ENCODE measurements at places on chromosomes 1 and 21.

- no peak for DNase-seq
Measured at GRCh38 chr1:168320800-168321450, 40.2 kb downstream of the TBX19 start.

- DNase-seq, result no peak
Measured at GRCh38 chr1:221308534-221309511, 429.6 kb downstream of the HLX start.

- DNase-seq, result no peak
Measured at GRCh38 chr1:159992161-159992560, 38.1 kb upstream of the SLAMF9 start.

GRCh38 chr1:111735858-111736544, 3.2 kb downstream of the INKA2 start:
- DNase-seq, result no peak

DNA sequence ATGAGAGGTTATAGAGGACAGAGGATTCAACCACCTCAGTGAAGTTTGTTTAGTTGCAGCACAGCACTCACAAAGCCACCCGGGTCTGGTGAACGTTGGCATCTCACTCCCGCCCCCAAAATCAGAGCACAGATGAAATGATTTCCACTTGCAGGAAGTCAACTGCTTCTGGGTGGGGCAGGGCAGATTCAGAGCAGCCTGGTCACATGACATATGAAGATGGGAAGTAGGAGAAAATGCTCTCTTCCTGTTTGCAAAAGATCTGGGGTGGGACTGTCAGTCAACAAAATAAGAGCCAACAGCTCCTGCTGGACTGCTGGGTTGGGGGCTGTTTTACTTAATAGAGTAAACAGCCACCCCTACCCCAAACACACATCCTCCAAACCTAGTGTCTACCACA, 43.2 kb downstream of the LRRC71 start:
- DNase-seq, result peak; percentile 74

DNA sequence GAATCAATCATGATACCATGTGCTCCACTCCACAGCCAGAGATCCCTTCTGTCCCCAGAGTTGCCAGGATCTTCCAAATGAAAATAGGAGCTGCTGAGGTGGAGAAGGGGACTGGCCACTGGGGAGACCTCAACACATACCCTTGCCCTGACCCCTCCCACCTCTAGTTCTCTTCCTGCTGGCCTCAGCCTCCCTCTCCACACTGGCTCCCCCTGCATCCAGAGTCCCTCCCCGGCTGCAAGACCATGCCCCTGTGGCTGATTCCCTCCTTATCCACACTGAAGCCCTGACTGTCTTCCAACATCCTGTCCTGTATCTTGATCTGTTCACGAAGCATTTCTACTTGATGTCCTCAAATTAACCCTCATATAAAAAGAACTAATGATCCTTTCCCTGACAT, 21.1 kb upstream of the CDK18 start:
- DNase-seq, result no peak

DNA sequence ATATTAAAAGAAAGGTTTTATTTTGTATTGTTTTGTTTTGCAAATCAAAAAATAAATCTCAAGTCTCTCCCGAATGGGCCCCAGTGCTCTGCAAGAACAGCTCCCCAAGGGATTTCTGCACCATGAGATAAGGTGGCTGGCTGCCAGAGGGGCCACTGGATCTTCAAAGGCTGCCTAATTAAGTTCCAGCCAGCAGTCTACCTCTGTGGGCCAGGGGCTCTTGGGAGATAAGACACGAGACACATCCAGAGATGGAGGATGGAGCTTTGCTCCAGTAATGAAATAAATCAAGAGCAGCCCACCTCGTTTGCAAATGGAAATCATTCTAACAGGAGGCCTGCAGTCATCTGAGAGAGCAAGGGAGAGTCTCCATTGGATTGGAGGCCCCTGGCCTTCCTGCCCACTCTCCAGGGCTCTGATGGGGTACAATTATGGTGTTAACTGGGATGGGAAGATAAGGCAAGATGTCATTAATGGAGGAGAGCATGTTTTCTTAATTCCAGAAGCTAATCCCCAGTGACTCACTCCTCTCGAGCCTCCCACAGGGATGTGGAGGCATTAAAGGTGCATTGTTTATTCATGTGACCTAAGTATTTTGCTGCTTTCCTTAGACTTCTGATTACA, 155.2 kb upstream of the KAZN start:
- DNase-seq, result no peak

DNA sequence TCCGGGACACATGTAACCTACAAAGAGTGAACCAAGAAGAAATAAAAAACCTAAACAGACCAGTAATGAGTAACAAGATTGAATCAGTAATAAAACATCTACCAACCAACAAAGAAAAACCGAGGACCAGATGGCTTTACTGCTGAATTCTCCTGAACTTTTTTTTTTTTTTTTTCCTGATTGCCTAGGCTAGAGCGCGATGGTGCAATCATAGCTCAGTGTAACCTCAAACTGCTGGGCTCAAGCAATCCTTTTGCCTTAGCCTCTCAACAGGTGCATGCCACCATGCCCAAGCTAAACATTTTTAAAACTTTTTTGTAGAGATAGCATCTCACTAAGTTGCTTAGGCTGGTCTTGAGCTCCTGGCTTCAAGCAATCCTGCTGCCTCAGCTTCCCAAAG, 11.2 kb upstream of the FGGY start:
- no peak for DNase-seq
